Cortex of kidney (tissue), 1 donor: ENCODE measurements at places on chromosomes 6 and 20.

- no peak for DNase-seq
Observed at GRCh38 chr20:38651562-38651961, 50.0 kb downstream of the ARHGAP40 start.

GRCh38 chr6:35611240-35611639, 77.5 kb downstream of the FKBP5 start:
- DNase-seq = no peak

GRCh38 chr20:43972692-43973091, 58.0 kb downstream of the TOX2 start:
- DNase-seq = no peak

DNA sequence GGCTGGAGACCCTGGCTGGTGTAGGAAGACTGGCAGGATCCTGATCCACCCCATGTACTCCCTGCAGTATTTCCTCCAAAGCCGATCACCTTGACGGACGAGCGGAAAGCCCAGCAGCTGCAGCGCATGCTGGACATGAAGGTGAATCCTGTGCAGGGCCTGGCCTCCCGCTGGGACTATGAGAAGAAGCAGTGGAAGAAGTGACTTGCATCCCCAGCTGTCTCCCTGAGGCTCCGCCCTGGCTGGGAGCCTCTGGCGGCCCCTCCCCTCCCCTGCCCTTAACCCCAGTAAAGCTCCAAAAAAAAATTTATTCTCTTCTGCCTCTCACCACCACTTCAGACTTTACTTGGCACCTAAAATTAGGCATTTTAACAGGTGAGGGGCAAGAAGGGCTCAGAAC, 7.0 kb downstream of the COX4I2 start:
- DNase-seq = no peak

- DNase-seq = no peak
Observed at GRCh38 chr20:58622671-58623578, 28.2 kb upstream of the STX16 start.

- no peak for DNase-seq
Observed at GRCh38 chr6:36650848-36651478, 27.6 kb upstream of the CDKN1A start.

GRCh38 chr20:37379967-37380828, 34.3 kb downstream of the SRC start:
- no peak for DNase-seq

GRCh38 chr20:35729283-35729807, 12.7 kb downstream of the RBM39 start:
- DNase-seq = no peak

DNA sequence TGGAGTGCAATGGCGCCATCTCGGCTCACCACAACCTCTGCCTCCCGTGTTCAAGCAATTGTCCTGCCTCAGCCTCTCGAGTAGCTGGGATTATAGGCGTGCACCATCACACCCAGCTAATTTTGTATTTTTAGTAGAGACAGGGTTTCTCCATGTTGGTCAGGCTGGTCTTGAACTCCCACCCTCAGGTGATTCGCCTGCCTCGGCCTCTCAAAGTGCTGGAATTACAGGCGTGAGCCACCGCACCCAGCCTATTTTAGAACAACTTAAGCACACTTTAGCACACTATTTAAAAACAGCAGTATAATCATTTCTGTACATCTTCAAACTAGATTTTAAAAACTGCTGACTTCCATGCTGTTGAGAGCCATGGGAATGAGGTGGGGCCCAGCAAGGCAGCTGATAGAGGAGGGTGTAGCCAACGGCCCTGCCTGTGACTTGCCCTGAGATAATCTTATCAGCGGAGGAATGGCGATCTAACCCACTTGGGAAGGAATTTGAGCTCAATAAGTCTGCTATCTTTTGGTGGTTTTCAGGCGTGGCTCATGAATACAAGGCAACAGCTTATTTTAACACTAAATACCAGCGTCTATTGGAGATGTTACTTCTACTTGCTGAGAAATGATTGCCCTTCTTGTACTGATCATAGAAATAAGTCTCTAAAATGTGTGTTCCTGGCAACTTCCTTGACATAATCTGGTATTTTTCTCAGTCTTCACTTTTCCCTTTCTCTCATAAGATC, 12.1 kb downstream of the ZDHHC14 start:
- no peak for DNase-seq

GRCh38 chr6:107531868-107532267, 42.0 kb downstream of the SOBP start:
- DNase-seq = no peak

DNA sequence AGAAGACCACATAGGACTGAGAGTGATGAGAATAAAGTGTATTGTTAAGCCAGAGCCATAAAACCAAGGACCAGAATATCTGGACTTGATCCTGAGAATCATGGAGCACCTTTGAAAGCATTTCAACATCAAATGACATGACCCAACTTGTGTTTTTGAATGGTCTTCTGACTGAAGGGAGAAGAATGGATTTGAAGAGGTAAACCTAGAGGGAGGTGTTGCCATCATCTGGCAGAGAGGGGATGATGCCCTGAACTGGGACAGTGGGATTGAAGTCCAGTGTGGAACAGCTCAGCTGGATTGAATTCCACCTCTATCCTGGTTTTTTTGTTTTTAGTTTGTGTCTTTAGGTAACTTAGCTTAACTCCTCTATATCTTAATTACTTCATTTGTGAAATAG, 570.0 kb downstream of the TBC1D32 start:
- DNase-seq = no peak

GRCh38 chr6:127415096-127415495, 44.1 kb downstream of the KIAA0408 start:
- no peak for DNase-seq

GRCh38 chr20:59105581-59105980, 58.0 kb upstream of the ZNF831 start:
- no peak for DNase-seq

DNA sequence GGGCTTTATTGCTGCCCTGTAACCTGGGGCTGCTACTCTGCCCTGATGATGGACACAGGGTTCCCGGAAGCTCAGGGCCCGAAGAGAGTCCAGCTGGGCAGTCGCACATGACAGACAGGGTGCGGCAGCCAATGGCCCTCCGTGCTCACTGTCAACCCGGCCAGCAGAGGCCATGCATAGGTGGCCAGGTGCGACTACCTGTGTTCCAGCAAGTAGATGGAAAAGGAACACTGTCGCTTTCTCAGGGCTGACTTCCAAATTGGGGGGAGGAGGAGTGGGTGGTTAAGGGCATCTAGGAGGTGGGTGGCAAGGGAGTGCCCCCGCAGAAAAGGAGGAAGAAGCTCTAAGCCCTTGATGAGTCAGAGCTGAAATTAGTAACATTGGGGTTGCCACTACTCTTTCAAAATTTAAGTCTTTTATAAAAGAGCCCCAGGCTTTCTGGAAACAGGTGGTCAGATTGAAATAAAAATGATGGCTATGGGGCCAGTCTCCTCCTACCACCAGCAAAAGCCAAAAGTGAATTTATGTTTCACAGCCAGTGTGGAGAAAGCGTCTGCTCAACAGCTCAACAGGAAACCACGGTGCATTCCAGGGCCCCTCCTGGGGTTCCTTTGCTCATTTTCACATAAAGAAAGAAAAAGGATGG, 2.3 kb upstream of the RAMACL start:
- no peak for DNase-seq

DNA sequence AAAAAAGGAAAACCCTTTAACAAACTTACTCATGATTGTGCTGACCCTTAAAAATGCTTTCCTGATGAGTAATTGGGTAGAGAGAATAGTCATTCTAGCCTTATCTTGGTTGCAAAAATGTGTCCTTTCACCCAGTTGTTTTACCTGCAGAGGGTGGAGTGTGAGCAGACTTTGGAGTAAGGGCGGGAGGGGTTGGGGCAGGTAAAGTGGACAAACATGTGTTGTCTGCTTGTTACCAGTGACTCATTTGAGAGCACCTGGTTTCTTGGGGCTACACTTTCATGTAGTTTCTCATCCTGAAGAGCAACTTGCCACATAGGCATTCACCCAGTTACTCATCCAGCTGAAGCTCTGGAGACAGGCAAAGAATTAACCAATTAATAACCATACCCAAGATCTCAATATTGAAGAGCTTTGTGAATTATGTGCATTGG, 121.1 kb downstream of the TNFRSF21 start:
- DNase-seq = no peak

DNA sequence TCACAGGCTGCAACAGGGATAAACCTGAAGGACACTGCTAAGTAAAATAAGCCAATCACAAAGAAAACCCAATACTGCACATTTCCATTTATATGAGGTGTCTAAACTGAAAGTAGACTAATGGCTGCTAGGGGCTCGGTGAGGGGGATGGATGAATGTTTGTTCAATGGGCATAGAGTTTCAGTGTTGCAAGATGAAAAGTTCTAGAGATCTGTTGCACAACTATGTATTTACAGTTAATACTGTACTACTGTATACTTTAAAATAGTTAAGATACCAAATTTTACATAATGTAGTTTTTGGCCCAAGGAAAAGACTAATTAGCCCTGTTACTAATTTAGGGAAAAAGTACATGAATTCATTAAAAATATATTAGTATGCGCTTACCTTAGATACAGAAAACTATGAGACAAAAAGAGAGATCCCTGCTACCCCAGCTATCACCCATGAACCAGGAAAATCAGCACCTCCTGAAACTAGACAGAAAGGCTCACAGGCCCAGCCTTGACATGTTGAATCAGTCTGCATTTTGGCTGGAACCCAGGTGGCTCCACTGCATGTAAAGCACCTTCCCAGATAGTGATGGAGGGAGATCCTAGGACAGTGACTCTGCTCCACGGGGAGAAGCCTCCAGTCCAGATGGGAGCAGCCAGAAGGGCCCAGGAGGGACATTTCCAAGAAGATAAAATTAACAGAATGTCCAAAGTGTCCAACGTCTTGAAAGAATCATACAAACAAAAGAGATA, 16.1 kb downstream of the HLA-F start:
- DNase-seq = no peak

- DNase-seq = no peak
Observed at GRCh38 chr6:22958677-22959076, 389.3 kb downstream of the HDGFL1 start.

GRCh38 chr20:45685896-45686295, 15.9 kb upstream of the WFDC11 start:
- no peak for DNase-seq

GRCh38 chr6:159317430-159317829, 148.2 kb downstream of the FNDC1 start:
- no peak for DNase-seq

DNA sequence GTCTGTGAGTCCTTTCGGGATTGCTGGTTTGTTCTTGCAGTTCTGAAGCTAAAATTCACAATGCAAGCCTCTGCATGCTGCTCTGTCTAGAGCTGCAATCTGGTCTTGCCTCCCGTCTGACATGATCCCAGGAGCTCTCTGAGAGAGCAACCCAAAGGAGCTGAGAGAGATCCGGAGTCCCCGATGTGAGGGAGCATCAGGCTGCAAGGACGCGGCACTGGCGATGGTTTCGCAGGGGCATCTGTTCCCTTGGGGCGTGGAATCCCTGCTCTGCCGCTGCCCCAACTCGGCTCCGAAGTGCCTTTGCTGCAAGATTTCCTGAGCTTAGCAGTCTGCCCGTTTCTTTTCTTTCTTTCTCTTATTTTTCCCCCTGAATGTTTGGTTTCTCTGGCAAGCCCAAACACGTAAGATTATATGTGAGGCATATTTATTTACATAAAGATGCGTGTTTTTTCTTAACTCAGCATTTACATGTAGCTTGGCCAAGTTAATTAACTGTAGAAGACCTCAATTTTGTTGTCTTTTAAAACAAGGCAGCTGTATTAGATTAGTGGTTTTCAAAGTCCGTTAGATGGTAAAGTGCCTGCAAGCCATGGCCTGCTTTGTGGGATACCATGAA, 873.0 kb downstream of the KIF16B start:
- DNase-seq = no peak

DNA sequence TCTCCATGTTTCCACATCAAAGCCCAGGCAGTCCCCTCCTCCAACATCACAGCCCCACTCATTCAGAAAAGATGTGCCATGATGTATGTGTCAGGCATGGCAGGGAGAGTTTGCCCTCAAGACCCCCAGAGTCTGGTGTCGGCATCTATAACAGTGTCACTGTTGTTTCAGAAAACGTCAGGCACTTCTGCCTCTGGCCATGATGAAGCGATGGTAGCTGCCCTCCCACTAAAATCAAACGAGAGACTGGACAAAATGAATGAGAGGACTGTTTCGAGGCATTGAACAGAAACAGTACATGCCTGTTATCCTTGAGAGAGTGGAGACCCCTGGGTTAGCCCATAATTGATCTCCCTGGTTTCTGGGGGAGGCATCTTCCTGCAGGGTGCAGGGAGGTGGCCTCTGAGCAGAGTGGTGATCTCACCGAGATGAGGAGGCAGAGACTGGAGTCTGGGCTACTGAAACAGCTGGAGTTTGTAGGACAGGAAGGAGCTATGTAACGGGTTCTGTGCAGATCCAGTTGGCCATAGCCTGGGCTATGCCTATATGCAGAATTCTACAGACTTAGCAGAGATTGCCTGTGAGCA, 144.5 kb downstream of the SYCP2 start:
- DNase-seq = no peak

DNA sequence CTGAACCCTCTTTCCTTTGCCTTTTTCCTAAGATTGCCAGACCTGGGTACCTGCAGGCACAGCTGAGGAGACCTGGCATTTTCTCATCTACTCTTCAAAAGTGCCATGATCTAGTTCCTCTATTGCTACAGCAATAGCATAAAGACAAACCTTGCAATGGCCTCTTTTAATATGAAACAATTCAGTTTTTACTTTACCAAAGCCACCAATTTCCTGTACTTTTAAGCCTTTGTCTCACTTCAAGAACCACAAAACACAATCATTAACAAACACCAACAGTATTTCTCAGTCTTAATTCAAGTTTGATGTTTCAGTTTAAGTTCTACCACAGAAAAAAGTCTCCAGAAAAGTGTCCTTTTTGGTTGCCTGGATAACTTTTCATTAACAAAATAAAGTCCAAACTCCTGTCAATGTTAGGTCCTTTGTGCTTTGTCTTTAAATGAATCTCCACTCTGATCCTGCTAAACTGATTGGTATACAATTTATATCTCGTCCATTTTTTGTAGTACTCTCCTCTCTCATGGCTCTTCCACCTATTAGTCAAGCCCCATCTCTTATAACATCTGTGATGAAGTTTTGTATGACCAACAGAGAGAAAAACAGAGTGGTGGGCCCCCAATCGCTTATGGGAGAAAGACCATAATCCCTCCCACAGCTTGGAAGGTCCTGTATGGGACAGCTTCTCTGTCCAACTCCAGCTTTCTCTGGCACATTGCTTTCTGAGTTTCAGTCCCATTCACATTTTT, 50.5 kb upstream of the THEMIS start:
- DNase-seq = no peak

GRCh38 chr6:84086056-84086455, 52.5 kb downstream of the MRAP2 start:
- DNase-seq = no peak
